Foreskin melanocyte (primary cell): ENCODE measurements at places on chromosomes 11 and 22.

- DNase-seq: no peak
These were observed 7.0 kb upstream of the SMARCB1 start for GRCh38 chr22:23779731-23780130.

DNA sequence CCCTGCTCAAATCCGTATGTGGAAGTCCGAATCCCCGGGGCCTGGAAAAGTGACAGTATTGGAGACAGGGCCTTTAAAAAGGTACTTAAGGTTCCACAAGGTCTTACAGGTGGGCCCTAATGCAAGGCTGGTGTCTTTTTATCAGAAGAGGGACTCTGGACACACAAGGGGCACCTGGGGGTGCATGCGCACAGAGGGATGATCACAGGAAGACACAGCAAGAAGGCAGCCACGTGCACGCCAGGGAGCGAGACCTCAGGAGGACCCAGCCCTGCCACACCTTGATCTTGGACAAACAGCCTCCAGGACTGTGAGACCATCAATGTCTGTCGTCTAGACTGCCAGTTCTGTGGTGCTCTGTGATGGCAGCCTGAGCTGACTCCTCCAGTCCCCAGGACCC lies 96.5 kb downstream of the SHANK2 start:
- no peak for DNase-seq

DNA sequence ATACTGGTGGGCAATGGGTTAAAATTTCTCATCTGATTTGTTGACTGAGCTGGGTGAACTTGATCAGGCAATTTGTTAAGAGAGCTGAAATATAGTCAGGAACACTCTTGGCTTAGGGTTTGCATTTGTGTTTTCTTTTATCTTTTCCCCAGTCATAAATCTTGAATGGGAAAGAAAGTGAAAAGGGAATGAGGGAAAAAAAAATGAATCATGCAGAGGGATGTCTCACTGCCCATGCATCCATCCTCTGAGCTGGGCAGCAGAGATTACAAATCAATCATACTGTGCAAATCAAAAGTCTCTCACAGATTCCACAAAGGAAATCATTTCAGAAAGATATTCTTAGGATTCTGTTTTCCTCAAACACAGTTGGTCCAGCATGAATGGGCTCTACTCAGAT lies 174.2 kb upstream of the MPPED2 start:
- no peak for DNase-seq

DNA sequence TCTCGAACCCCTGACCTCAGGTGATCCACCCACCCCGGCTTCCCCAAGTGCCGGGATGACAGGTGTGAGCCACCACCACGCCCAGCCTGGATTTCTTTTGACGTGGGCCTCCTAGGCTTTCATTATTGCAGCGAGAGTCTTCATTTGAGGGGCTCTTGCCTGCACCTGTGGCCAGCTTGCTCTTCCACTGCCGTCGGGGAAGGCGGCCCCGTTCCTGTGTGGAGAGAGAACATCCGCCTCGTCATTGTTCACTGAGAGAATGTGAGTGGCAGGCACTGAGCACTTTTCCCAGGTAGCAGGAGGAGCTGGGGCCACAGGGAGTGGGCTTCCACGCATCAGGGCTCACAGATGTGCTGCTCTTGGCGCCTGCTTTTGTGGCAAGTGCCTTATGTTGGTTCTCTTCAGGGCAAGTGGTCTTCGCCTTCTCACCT lies 365.0 kb downstream of the TBC1D22A start:
- no peak for DNase-seq

- no peak for DNase-seq
These were observed 16.6 kb upstream of the AMPD3 start for GRCh38 chr11:10438458-10438857.

- no peak for DNase-seq
These were observed 166.4 kb downstream of the ETS1 start for GRCh38 chr11:128420951-128421350.

DNA sequence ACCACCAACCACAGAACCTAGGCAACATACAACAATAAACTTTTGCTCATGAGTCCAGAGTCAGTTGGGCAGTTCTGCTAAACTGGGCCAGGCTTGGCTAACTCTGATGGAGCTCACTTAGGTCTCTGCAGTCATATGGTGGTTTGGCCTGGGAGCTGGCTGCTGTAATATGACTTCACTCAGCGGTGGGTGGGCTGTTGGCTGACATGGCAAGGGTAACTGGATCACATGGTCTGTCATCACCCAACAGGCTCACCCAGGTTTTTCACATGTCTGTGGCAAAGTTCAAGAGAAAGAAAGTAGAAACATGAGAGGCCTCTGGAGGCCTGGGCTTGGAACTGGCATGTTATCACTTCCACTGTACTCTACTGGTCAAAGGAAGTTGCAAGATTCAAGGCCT lies 43.2 kb upstream of the CLMP start:
- no peak for DNase-seq
